CD4-positive, alpha-beta T cell (primary cell): ENCODE measurements at places on chromosomes 12 and 14. TPM values are rescaled to one million over a fixed set of nuclear protein-coding genes. Genes with fewer than 3 reads are reported as not detected.

The HCAR1 gene
- total RNA-seq: not detected

The COQ10A gene
- total RNA-seq: 27.6 TPM

The RIPK3 gene
- 18.9 TPM for total RNA-seq

The TM9SF1 gene
- total RNA-seq: 13.0 TPM

The KRT81 gene
- total RNA-seq: not detected
